Memory B cell (primary cell): ENCODE measurements at places on chromosomes 16 and 17.

DNA sequence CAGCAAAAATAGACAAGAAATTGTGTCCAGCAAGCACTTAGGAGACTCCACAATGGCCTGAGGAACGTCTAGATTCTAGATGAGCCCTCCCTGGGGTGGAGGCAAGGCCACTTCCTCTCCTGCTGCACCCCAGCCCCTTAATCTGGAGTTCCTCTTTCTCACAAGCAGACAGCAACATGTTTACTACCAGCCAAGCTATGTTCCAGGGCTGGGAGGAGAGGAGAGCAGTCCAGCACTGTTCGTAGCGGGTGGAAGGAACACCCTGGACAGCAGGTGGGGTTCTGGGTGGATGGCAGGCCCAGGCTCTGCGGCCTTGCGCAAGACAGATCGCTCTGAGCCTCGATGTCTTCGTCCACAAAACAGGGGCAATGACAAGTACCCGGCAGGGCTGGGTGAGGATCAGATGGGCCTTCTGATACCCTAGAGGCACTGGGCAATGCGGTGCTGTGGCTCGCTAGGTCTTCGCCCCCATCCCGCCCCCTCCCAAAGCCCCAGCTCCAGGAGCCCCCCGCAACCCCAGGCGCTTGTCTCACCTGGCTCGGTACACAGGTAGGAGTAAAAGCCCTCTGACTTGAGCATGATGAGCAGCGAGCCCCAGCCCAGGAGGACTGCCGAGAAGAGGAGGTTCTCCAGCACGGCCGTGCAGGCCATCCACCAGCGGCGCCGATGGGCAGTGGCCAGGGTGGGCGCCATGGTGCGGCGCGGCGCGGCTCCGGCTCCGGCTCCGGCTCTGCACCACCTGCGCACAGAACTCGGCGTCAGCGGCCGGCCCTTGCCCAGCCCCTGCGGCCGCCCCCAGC, 1.3 kb downstream of the SLC43A2 start:
- no peak for DNase-seq

DNA sequence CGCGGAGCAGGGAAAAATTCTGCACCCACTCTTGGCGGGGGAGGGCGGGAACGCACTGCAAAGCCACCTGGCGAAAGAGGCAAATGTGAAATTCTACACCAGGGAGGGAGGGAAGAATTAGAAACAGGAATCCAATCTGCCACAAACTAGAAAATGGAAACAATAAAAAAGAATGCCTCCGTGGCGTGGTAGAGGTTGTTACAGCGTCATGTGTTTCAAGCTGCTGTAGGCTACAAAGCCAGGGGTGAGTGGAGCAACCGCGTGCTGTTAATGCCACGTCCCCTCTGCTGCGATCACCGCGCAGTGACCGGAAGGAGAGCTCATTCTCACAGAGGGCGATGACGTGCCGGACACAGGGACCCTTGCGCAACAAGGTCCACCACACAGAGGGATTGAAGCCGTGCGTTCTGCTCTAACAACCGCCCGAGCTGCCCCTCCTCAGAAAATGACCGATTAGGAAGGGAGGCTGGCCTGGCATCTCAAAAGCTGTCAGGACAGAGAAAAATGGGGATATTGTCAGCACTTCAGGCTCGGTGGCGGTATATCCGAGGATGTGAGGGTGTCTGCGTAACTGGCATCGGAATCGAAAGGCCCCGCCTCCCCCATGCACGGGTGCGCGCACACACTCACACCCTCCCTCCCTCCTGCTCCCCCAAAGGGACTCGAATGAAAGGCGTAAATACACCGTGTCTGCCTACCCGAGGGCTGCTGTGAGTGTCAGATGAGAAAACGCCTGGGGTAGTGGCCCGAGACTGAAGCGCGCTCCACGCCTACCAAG, 70.8 kb upstream of the TNRC6C start:
- DNase-seq: peak; percentile 73

GRCh38 chr16:67277999-67278772, 1.1 kb upstream of the PLEKHG4 start:
- no peak for DNase-seq

DNA sequence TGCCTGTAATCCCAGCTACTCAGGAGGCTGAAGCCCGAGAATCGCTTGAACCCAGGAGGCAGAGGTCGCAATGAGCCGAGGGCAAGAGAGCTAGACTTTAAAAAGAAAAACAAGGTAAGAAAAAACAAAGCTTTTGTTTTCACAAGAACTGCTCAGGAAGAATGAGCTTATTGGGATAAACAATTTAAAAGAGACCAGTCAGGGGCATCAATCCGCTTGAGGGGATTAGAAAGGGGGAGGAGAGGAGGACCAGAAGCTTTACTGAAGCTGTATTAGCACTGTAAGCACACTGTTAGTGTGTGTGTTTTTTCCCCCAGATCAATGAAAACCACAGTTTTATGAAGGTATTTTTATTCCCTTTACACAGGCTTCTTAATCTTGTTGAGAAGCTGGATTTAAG, 8.8 kb downstream of the TMEM170A start:
- DNase-seq: no peak

DNA sequence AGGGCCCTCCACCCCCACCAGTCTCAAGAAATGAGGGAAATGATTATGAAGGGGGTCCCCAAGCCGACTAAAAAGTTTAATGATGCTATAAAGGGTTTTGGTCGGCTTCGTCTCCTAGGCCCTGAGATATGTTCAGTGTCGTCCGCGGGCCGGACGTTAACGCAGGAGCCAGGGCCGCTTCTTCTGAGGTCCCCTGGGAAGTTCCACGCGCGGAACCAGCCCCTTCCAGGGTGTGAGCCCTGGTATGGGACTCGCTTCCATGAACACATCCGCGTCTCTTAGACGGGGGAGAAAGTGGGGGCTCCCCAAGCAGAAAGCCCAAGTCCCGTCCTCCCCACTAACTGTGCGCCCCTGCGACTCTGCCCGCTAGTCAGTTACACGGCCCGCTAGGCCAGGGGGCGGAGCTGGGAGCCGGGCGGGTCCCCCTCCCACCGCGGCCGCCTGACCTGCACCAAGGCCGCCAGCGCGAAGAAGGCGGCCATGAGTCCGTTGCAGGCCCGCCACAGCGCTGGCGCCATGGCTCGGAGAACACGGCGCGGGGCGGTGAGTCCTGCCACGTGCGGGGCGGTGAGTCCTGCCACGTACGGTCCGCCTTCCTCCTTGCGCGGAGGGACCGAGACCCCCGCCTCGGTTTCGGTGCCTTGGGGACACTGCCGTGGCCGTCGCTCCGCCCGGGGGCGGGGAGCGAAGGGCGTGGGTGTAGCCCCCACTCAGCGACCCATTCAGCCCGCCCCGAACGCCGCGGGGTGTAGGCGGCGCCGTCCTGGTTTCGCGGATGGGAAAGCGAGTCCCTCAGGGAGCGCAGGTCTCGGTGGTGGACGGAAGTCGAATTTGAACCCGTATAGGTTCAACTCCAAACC, at the start of gene TMEM220:
TSS of gene TMEM220 (minus strand) at position 690 of the 860 bp plus-strand sequence. CDS start at position 518, 172 bp downstream.
- peak; percentile 7 for DNase-seq

DNA sequence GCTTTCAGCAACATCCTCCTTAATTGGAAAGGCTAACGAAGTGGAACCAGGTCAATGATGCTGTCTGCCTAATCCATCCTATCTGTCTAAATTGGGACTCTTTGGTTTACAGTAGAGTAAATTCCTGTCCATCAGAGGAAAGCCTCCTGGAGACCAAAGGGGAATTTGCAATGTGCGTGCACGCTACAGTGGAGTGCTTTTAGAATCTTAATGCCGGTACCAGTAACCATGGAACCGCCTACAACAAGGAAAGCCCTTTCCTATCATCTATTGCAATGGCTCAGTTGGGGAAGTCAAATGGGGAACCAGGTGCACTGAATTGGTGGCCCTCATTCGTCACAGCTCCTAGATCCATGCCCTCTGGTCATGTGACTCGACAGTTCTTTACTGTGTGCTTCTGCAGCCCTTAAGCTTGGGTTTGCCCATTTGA, 110.1 kb downstream of the XYLT1 start:
- peak; percentile 32 for DNase-seq

DNA sequence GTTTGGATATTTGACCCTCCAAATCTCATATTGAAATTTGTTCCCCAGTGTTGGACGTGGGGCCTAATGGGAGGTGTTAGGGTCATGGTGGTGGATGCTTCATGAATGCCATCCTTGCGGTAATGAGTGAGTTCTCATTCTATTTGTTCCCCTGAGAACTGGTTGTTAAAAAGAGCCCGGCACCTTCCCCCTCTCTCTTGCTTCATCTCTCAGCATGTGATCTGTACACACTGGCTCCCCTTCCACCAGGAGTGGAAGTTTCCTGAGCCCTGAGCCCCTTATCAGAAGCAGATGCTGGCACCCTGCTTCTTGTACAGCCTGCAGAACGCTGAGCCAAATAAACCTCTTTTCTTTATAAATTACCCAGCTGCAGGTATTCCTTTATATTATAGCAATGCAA, 25.6 kb downstream of the PIK3R6 start:
- no peak for DNase-seq

DNA sequence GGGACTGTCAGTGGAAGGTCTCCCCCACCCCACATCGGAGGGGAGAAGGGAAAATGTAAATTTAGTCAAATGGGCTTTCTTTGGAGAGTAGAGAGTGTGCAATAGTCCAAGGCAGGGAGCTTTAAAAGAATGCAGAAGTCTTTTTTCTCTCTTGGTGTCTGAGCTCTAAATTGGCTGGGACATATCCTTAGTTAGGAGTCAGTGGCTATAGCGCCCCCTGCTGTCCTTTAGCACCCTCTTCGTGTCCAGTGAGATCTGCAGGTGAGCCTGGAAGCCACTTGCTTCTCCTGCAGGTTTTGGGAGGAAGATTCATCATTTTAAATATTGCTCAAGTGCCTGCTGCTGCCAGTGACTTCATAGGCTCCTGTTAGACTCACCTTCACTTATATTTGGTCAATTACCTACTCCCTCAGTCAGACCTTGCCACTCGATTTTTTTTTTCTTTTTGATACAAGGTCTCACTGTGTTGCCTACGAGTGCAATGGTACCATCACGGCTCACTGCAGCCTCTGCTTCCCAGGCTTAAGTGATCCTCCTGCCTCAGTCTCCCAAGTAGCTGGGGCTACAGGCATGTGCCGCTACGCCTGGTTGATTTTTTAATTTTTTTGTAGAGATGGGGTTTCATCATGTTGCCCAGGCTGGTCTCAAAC, 174.8 kb downstream of the PRKCB start:
- DNase-seq: peak; percentile 68

GRCh38 chr16:49437344-49437743, 63.7 kb downstream of the C16orf78 start:
- DNase-seq: no peak

DNA sequence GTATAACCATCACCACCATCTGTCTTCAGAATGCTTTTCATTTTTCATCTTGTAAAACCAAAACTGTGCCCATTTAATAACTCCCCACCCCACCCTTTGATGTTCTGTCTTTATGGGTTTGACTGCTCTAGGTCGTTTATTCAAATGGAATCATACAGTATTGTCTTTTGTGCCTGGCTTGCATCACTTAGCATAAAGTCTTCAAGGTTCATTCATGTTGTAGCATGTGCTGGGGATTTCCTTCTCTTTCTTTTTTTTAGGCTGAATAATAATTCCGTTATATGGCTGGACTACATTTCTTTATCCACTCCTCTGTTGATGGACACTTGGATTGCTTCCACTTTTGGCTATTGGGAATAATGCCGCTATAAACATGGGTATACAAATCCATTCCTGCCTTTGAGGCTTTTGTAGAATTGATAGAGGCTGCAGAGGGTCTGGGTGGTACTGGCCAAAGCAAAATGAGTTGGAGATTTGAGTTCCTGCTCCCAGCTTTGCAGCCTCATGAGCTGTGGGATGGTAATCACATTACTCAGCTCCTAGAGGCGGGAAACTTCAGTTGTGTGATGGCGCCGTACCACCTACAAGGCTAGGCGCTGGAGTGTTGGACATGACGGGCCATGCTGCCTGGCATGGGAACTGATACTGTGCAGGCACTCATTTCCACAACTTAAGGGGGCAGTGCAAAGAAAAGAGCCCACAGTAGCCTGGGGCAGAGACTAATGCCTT, 64.8 kb downstream of the CLEC16A start:
- no peak for DNase-seq

GRCh38 chr16:78543023-78543422, 443.6 kb downstream of the WWOX start:
- no peak for DNase-seq

DNA sequence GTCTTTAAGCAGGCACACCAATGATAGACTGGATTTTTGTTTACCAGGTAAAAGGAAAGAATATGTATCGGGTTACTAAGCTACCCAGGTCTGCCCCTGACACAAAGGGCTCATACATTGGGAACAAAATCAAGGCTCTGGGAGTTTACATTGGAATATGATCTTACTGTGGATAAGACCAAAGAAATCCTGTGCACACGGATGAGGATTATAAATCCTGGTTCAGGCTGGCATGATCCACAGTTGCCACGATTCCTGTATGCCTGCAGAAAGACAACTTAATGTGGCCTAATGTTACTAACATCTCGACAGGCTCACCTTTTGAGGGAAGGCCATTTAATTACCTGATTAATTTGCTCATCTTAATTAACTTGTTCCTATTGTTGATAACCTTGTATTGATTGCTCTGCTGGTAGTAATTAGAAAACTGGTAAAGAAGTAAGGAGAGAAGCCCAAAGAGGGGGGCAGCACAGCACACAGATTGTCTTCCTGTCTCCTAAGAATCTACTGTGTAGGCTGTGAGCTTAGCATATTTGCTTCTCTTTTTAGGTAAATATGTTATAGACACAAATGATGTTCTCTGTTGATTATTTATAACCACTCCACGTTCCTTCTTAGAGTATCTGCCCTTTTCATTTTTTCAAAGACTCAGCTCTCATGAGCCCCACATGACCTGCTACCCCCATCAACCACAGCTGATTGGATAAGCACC, 51.0 kb upstream of the TOX3 start:
- no peak for DNase-seq

DNA sequence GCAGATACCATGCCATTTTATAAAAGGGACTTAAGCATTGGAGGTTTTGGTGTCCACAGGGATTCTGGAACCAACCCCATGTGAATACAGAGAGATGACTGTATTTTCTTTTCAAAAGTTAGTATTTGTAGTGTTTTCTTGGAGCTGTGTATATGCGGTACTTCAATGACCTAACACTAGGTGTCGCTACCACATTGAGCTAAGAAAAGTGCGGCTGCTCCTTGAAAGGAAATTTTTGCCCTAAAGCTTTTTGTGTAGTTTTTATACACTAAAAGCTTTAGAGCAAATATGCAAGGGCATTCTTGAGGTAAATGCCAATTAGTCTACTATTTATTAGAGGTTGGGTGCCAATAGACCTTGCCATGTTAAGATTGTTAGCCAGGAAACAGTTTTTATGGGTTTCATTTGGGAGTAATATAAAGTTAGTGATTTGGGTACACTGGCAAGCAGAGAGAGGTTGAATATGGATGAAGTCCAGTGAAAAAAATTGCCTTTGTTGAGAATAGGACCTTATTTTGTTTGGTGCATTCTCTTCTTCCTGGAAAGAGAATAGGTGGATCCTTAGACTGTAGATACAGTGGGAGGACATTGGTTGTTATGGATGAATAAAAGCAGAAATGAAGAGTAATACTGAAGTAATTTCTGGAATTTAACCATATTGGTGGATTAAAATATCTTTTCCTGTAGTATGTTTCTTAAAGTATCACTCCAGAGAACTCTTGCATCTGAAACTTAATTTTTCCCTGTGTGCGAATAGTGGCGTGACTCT, 43.3 kb downstream of the BCAS3 start:
- peak; percentile 24 for DNase-seq

DNA sequence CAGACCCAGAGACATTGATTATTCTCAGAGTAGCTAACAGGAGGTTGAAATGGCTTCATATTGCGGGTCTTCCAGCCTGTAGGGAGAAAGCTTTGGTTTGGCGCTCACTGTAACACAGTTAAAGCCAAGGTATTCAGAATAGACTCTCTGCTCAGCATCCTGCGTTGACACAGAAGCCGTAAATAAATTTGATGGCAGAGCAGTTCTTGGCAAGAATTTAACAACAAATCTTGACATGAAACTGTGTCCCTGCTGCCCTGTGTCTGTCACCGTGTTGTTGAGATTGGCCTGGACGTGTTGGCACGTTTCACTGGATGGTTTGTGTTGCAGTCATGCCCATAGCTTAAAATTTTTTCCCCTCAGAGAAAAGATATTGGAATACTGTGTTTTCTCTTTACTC, 359.6 kb downstream of the SNX29 start:
- no peak for DNase-seq
